ENCODE measurements at places on chromosomes 16 and 17. TPM values are rescaled to one million over a fixed set of nuclear protein-coding genes. Genes with fewer than 3 reads are reported as not detected.

DNA sequence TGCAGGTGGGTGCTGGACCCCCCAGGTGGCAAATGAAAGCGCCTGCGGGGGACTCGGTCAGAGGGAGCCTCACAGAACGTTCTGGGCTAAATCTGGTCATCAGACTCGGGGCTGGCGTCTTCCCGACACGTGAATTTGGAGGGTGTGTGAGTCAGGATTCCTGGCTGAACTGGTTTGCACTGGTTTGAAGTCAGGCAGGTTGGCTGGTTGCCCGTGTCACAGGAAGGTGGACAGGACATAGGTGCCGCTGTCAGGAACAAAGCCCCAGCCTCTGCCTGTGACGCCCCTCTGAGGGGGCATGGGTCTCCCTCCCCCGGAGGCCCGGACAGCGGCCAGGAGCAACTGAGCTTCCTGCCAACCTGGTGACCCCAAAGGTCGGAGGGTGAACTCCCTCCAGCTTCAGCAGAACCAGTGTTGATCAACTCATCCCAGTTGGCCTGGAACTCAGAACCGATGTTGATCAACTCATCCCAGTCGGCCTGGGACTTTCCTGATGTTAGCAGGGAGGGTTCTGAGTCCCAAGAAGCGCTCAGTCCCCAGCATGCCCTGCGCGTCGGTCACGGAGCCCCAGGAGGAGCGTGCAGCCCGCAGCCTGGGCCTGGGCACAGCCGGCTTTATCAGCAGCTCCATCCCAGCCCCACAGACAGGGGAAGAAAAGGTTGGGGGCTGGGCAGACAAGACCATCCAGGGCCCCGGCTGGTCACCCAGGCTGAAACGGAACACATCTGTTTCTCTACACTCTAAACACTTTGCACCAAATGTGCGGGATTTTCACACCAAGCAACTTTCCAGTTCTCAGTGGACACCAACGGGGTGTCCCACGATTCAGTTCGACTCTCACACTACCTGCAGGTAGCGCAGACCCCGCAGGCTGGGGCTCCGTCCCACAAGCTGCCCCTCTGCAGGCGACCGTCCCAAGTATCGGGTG is 14.4 kb upstream of the METRNL start:
- no peak overlapping the region for H3K27ac ChIP-seq
- no peaks in the 10 kb centered on the region for H3K27me3 ChIP-seq
- no peaks in the 10 kb centered on the region for H3K4me1 ChIP-seq
- no peaks in the 10 kb centered on the region for H3K36me3 ChIP-seq

G6PC1 gene
- not detected for total RNA-seq

FA2H gene
- not detected for total RNA-seq

ASPA gene
- total RNA-seq, result not detected

- H3K36me3 ChIP-seq, result no peaks in the 10 kb centered on the region
- H3K27me3 ChIP-seq, result no peaks in the 10 kb centered on the region
- H3K4me3 ChIP-seq, result no peak overlapping the region
- H3K4me1 ChIP-seq, result no peaks in the 10 kb centered on the region
- no peak overlapping the region for H3K27ac ChIP-seq
These were observed 2.3 kb upstream of the PHF12 start for GRCh38 chr17:28953444-28954118.

CPPED1 gene
- total RNA-seq, result 9.7 TPM

GRCh38 chr16:64459821-64460220 is 662.0 kb downstream of the CDH11 start:
- H3K27ac ChIP-seq, result no peak overlapping the region
- no peak for DNase-seq
- H3K36me3 ChIP-seq, result no peaks in the 10 kb centered on the region
- no peaks in the 10 kb centered on the region for H3K27me3 ChIP-seq
- no peak overlapping the region for H3K4me3 ChIP-seq
- H3K4me1 ChIP-seq, result no peaks in the 10 kb centered on the region

DNA sequence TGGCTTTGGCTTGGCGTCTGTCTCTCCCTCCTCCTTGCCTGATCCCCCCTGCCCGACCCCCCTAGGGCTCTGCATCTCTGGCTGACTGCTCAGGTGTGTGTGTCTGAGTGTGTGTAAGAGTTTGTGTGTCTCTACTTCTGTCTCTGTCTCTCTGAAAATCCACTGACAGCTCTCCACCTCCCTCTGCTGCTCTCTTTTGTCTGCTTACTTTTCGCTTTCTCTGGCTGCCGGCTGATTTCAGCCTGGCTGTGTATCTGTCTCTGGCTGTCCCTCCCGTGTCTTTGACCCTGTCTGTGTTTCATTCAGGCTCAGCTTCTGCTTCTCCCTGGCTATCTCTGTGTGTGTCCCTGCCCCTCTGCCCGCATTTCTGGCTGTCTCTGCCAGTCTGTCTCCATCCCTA is 3.8 kb upstream of the SPEM1 start:
- no peak overlapping the region for H3K4me3 ChIP-seq
- H3K27ac ChIP-seq, result no peak overlapping the region
- no peaks in the 10 kb centered on the region for H3K27me3 ChIP-seq
- DNase-seq, result no peak
- peaks cover 8% of the 10 kb centered on the region for H3K36me3 ChIP-seq
- peaks cover 21% of the 10 kb centered on the region for H3K4me1 ChIP-seq

Measured in neural progenitor cell (in vitro differentiated cells).